ENCODE measurements at places on chromosomes 12 and 14.

DNA sequence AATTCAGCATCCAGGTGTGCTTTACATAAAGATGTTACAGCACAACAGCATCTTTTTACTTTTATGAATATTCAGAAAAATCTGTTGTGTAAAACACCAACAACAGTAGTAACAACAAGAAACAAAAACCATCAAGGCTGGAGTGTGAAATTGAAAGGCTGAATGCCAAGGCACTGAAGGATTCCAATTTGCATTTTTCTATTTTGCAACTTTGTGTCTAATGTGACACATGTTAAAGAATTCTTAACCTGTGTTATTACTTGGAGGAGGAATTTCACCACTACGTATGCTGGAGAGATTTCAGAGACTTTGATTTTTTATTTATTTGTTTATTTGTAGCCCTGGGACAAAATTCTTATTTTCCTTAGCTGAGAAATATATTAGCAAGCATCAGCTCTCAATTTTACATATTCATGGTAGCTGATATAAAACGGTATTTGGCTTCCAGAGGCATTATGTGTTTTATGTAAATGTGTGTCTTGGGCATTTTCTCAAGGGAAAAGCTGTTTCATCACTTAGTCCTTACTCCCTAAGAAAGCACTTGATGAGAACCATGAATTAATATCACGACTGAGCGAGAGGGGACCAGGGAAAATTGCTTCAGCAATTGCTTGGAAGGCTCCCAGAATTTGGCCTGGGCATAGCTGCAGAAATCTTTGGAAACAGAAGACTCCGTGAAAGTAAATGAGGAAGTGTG lies 475.4 kb downstream of the TMEM132D start:
- no peak for DNase-seq

DNA sequence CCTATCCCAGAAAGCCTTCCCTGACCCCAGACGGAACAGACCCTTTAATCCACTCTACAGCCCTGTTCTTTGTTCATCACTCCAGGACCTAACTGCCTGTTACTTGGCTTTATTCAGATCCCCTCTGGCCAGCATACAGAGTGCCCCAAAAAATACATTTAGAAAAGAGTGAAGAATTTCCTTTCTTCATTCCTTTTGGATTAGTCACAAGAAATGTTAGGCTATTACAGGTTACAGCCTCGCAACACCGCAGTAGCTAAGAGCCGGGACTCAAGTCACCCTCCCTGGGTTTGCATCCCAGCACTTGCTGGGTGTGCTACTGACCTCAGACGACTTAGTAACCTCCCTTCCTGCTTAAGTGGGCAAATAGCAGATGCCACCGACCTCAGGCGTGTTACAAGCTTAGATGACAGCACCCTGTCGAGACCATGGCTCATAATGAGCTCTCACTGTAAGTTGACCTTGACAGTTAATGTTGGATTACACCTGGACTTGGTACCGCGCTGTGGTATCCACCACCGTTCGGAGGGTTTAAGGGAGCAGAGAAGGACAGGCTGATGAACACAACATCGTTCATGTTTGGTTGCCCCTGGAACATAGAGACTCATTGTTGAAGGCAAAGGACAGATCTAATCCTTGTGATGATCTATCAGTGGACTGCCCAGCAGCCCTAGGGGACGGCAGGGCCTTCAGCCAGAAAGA lies 12.9 kb downstream of the GLRX5 start:
- DNase-seq = no peak

GRCh38 chr14:102754370-102755262 lies 22.6 kb upstream of the TRAF3 start:
- DNase-seq = no peak

DNA sequence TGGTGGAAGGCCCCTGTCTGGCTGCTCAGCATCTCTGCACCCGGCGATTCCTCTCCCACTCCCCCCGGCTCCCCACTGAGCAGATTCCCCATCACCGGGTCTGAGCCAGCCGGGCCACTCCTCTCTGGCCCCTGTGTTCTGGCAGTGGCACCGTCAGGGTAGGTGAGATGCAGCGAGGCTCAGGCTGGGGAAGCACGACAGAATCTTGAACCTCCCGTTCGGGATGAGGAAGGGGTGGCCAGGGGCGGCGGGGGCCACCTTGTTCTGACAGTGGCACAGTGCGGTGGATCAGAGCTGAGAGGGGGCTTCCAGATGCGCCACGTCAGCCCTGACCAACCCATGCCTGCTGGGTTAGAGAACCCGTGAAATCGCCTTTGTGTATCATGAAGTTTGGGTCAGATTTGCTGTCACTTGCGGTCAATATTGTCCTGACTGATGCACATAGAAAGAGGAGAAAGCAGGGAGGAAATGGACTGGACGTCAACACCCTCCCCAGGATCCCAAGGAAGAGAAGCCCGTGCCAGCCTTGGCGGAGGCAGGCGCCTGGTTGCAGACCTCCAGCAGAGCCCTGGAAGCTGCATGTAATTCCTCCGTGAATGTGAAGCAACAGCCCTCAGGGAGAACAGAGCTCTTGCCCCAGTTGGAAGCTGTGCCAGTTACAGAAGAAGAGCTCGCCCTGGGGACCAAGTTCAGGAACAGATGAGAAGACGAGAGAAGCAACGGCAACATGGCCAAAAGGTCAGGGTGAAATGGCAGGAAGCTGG lies 137.1 kb upstream of the SFSWAP start:
- DNase-seq = no peak

- no peak for DNase-seq
Measured at GRCh38 chr12:106897981-106898901, 57.5 kb upstream of the TMEM263 start.
